ENCODE measurements at places on chromosomes 13 and 19. TPM values are rescaled to one million over a fixed set of nuclear protein-coding genes. Genes with fewer than 3 reads are reported as not detected.

HTR2A gene
- polyA plus RNA-seq: 1.2 TPM

CCDC70 gene
- not detected for polyA plus RNA-seq

GTPBP3 gene
- polyA plus RNA-seq: 34.1 TPM

OSCAR gene
- polyA plus RNA-seq: 0.30 TPM

ZNF653 gene
- 11.2 TPM for polyA plus RNA-seq

ACP5 gene
- 13.4 TPM for polyA plus RNA-seq

Data from renal pelvis (tissue), 12 donors.